ENCODE measurements at places on chromosomes 11 and 22.

- no peak for DNase-seq
These were observed 28.0 kb downstream of the USP35 start for GRCh38 chr11:78216571-78217287.

GRCh38 chr22:47210112-47210657 is 447.7 kb downstream of the TBC1D22A start:
- DNase-seq, result no peak

GRCh38 chr11:115500547-115501501 is 3.4 kb downstream of the CADM1 start:
- no peak for DNase-seq

GRCh38 chr11:64210301-64211020 is 3.9 kb downstream of the FERMT3 start:
- no peak for DNase-seq

- no peak for DNase-seq
These were observed 51.0 kb downstream of the SYTL2 start for GRCh38 chr11:85759915-85760314.

DNA sequence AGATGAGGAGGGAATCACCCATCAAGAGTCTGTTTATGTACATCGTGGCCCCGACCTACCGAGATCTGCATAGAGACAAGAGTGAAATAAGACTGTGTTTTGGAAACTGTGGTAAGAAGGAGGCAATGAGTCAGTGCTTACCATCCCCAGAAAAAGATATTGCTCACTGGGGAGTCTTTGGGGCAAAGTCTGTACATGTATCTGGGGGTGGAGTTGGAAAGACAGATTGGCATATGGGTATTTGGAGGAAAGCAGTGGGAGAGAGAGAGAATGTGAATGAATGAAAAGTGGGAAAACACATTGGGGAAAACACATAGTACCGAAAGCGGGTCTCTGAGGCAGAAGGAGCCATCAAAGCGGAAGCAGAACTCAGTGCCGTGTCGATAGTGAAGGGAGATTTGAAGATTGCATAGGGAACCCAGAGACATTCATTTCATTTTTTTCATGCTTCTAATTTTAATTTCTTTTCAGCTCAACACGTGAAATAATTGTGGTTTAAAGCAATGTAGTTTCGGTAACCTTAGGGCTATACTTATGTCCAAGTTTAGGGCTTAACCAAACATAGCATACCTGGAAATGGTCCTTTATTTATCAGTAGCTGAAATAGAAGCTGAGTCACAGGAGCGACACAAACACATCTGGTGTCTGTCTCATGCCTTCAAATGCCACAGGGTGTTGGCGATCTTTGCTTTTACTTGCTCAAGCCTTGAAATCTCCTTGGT is 98.6 kb upstream of the CD44 start:
- DNase-seq, result peak; percentile 78

- peak; percentile 77 for DNase-seq
These were observed 13.4 kb downstream of the SYT7 start for GRCh38 chr11:61567286-61568061.

DNA sequence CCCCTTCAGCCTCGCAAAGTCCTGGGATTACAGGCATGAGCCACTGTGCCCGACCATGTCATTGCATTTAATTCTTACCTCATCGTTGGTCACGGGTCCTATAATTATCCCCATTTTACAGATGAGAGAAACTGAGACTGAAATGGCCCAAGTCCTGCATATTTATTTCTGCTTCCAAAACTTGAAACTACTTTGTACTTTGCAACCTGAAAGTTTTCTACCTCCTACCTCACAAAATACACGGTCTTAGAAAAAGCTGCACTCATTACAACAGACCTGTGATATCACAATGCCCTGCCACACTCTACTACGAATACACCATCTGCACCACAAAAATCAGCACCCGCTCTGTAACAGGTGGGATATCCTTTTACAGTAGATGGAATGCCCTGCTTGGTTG is 189.1 kb downstream of the ADAMTS15 start:
- DNase-seq, result no peak

DNA sequence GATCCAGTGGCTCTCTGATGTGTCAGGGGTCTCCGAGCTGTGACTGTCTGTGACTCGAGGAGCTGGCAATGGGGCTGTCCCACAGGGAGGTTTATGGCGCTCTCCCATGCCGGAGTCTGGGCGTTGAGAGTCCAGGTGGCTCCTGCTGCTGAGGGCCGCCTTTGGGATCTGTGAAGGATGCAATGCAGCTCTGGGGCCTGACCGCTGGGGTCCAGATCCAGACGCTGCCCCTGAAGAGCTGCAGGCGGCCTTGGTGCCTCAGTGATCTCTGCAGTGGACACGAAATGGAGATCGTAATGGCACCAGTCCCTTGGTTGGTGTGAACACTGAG is 155.3 kb downstream of the TBC1D22A start:
- no peak for DNase-seq

DNA sequence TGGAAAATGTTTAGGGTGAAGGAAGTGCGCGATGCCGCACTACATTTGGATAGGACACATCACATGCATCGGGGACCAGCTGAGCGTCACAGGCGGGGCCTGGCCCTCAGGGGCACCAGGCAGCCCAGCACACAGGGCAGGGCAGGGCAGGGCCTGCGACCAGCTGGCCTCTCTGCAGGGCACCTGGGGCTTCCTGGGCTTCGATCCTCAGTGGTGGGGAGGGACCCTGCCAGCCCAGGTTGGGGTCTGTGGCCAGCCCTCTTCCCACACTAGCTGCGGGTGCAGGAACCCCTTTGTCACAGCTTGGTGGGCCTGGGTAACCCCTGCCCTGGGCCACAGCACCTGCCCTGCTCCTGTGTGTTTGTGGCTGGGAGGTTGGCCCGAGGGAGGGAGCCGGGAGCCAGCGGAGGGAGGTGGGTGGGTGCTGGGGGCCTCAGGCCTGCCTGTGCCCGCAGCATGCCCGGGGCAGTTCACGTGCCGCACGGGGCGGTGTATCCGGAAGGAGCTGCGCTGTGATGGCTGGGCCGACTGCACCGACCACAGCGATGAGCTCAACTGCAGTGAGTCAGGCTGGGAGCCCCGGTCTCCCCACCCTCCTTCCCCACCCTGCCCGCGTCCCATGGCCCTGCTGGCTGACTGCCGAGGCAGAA is 37.9 kb downstream of the ST14 start:
- DNase-seq, result no peak

GRCh38 chr11:111000400-111001080 is 245.0 kb upstream of the POU2AF2 start:
- no peak for DNase-seq

DNA sequence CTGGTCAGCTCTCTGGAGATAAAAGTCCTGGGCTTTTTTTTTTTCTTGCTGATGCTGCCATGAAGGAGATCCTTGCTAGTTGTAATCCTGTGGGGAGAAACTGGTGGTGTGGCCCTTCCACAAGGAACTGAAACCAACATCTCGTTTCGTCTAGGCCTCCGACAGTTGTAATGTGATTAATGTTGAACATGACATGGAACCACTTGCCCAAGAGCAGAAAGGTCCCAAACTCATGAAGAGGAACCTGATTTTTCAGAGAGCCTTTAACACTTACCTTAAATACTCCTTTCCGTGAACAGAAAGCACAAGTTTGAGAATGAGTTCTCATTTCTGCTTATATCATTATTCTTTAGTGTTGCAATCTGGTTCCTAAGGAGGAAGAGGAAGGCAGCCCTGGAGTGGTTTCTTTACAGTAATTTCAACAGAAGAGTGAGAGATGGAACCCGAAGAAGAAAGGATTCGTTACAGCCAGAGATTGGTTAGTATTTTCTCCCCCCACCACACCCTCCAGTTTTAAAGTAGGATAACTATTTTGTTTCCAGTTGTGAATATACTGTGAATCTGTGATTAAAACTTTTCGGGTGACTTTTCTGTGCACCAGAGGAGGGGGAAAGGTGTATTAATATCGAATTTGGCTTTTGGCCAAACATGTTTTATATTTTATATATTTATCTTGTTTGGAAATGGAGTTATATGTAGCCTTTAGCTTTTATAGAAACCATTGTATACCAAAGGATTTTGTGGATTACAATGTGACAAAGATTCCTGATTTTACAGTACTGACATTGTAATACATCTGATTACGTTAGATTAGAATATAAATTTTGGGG is 2.0 kb downstream of the KDM2A start:
- DNase-seq, result peak; percentile 24

DNA sequence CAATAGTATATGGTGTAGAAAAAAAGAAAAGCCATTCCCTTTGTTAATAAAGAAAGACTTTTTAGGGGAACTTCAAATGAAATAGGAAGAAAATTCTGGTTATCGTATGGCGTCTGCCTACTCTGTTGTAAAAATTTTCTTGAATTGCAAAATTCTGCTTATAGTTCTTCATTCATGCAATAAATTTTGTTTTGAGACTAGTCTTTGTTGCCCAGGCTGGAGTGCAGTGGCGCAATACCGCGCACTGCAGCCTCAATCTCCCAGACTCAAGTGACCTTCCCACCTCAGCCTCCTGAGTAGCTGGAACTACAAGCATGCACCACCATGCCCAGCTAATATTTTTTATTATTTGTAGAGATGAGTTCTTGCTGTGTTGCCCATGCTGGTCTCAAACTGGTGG is 5.8 kb downstream of the DDIAS start:
- no peak for DNase-seq

DNA sequence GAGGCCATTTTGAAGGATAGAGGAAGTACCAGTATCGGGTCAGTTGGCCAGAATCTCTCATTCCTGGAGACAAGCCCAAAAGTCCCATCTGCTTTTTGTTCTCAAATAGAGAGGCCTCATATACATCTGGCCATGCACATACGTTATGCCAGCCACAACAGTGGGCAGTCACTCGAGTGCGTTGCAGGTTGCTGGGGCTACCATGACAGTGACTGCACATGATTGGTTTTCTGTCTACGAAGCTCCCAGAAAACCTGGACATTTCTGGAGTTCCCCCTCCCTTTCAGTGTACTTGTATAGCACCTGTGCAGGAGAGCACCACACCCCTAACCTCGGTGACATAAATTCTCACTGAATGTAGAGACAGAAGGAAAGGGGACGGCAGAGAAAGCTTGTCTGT is 62.1 kb downstream of the C22orf31 start:
- DNase-seq, result no peak

DNA sequence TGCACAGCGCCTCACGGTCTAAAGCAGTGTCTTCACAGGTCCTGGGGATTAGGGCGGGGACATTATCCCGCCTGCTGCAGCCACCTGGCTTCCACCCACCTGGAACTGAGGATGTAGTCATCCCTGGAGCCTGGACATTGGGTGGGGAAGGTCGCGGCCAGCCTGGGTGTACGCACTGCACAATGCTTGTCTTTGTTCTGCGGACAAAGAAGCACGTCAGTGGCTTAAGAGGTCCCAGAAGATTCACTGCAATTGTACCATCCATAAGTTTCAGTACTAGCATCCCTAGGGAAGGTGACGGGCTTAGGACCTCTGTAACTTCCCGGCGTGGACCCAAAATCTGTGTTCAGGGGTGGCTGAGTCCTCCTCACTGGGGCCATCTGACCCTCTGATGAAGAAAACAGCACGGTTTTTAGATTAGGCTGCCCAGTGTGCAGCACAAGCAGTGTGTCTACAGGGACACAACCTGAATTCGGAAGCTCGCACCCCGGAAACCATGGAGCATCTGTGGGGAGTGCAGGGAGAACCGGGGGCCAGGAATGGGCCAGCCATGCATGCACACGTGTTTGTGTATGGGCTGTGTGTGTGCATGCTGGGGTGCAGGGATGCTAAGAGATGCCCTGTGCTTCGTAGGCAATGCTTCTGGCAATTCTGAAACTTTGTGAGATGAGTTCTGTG is 342.6 kb upstream of the B3GAT1 start:
- DNase-seq, result no peak

DNA sequence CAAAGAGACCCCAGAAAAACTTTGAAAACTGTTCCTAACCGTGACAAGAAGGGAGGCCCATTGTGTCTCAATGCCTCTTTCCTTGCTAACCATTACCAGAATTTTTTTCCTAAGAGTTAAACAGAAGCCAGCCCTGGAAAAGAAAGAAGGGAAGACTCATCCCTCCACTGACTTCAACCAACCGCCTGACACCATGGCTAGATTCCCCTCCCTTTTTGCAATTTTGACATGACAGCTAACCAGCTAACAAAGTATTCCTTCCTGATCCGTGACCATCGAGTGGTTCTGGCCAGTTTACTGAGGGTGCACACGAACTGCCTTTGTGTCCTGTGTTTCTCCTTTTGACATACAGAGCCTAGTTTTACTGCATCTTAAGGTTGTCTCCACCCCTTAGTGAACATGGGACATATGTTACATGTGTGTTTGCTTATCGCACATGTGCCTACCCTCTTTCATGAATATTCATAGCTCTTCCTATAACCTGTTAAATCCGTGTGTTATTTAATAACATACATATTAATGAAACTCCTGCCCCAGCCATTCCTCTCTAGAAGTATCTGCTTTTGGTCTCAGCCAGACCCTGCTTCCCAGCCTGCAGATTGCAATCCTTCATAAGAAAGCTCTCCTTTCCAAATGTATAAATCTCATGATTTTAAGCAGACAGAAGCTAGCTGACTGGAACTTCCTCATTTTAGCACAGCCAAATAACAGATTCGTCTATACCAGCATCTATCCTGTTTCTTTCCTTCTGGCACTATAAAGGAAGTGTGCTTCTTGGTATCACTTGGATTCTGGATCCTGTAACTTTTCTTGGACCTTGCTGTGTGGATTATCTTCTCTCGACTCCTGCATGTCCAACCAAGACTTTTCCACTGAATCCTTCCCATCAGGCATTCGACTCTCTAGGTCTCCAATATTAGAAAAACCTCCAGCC is 37.8 kb downstream of the RASSF10 start:
- no peak for DNase-seq

GRCh38 chr11:107711861-107712755 is at the start of gene SLN:
TSS of gene SLN (minus strand) at chr11:107712056.
- DNase-seq, result no peak

GRCh38 chr11:10623797-10624761 is 55.6 kb upstream of the LYVE1 start:
- DNase-seq, result no peak

- DNase-seq, result no peak
These were observed 328.1 kb upstream of the SYN3 start for GRCh38 chr22:33386270-33386669.

DNA sequence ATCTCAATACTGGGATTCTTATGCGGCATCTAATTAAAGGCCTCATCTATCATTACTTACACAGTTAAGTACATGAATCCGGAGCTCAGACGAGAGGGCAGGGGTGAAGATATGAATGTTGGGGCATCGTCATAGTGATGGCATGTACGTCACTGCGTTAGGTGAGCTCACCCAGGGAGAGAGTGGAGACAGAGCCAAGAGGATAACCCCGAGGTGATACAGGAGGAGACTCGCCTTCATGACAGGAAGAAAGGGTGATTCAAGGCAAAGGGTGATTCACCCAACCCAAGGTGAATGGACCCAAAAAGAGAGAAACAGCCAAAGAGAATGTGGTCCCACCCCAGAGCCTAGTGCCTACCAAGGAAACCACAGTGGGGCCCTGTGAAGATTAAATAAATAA is 132.9 kb upstream of the BLID start:
- no peak for DNase-seq

- no peak for DNase-seq
These were observed 54.1 kb upstream of the WNT7B start for GRCh38 chr22:46031066-46031465.

GRCh38 chr11:2697866-2698265 is 1.9 kb downstream of the KCNQ1OT1 start:
- DNase-seq, result no peak

- DNase-seq, result no peak
These were observed 2.4 kb downstream of the GAS2L1 start for GRCh38 chr22:29308791-29309262.
